Foreskin melanocyte (primary cell): ENCODE measurements at places on chromosomes 5 and 9.

DNA sequence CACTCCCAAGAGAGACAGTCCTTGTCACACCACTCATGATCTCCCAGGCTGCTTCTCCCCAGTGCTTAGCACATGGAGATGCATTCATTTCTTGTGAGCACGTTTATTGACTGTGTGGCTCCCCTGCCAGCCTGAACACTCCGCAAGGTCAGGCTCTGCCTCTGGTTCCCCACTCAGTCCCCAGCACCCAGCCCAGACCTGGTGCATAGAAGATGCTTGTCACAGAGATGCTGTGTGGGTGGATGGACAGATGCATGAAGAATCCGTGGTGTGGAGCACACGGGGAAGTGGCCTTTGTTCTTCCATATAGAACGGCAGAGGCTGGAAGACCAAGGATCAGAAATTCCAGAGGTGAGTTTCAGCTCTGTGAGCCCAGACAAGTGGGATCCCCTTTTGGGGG is 13.8 kb upstream of the CRB2 start:
- no peak for DNase-seq

GRCh38 chr9:138065287-138065686 is 187.7 kb downstream of the CACNA1B start:
- DNase-seq = no peak

GRCh38 chr9:100394816-100395215 is 32.1 kb upstream of the MSANTD3 start:
- DNase-seq = no peak

DNA sequence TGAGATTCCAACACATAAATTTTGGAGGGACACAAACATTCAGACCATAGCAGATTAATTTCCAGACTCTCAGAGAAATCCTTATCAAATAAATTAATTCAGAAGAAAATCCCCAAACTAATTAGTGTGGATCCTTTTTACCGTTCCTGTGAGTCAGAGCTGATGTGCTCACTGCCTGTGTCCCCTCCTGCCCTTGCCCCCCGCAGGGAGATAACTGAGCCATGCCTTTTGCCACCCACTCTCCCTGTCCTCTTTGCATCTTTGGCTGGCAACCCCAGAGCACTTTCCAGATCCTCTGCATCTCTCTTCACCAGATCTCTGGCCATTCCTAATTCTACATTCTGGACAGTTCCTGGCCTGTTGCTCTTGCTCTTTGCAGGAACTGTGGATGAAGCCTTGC is 135.4 kb upstream of the MAP1B start:
- DNase-seq = no peak

DNA sequence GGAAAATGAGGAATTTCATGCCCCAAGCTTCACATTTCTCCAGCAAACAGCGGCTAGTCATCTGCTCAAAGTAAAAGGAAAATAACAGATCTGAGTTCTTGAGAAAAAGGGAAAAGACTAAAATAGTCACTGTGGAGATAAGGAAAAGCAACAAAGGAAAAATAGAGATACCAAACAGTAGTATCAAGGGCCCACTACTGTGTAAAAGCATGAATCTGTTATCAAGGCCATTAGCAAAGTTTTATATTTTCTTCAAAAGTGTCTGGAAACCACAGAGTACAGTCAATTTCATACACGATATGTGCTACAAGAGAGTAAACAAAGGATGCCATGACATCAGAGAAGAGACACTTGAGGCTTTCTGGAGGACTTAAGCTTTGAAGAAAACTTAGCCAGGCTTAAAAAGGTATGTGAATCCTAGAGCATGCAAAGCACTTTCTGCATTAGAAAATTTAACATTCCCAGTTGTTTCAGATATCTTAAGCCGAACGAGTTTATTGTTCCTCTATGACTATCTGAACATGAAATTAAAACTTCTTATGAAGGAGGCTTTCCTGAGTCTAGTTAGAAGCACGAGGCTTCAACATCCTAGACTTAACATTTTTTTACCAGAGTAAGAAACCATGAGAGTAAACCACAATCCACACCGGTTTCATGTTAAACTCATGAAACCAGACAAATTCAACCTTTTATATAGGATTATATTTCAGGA is 1.2 kb downstream of the TTC33 start:
- no peak for DNase-seq

DNA sequence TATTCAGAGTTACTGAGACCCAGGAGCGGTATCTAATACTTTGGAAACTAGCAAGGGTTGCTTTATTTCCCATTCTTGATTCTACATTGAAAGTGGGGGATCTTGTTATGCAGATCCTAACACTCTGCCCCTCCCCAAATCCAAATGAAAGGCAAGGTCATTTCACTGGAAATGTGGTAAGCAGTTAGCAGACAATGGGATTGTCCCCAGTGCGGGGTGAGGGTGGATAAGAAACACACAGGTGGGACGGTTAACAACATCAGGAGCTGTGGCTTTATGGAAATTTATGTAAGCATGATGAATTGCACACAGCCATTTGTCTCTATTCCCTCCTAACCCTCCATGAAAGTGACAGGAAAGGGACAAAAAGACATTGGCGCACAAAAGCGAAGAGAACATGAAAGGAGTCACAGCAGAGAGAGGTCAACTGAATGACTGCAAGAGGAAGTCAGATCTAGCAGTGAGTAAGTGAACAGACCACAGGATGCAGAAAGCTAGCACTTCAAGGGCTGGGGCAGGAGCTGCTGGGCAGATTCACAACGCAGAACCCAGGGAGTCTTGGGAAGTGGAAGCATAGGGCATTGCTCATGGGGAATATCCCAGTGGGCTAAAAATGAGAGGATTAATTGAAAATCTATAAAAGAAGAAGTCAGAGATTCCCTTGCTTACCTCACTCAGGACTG is 184.4 kb downstream of the HSD17B3 start:
- DNase-seq = no peak

DNA sequence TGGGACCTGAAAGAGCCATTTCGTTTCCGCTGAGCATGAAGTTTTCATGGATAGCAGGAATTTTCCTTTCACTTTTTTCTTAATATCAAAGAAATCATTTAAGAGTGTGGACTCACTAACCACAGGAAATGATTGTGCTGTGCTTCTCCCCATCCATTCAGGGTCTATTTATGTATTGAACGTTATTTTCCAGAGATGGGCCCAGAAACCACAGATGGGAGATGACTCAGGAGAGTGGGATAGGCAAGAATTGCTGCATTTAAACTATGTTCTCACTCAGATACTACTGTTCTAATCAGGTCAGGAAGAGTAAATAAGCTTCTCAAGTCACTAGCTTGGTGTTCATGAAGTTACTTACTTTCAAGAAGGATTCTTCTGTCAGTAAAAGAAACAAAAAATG is 763.8 kb downstream of the DTWD2 start:
- DNase-seq = peak; percentile 80

DNA sequence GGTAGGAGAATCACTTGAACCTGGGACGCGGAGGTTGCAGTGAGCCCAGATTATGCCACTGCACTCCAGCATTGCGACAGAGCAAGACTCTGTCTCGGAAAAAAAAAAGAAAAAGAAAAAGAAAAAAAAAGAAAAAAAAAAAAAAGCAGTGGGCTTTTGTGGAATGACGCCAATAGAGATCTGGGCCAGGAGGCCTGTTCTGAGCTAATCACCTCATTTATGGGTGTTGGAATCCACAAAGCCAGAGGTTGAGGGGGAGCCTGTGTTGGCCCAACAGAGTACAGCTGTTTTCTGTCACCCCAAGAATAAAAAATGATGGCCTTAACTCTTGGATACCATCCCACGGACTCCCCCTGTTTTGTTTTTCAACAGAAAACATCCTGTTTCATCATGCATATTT is 18.5 kb downstream of the OSTF1 start:
- DNase-seq = no peak

GRCh38 chr5:142411656-142412425 is 87.0 kb upstream of the SPRY4 start:
- DNase-seq = no peak

- DNase-seq = no peak
These were observed 55.1 kb downstream of the C9orf152 start for GRCh38 chr9:110152704-110153374.

DNA sequence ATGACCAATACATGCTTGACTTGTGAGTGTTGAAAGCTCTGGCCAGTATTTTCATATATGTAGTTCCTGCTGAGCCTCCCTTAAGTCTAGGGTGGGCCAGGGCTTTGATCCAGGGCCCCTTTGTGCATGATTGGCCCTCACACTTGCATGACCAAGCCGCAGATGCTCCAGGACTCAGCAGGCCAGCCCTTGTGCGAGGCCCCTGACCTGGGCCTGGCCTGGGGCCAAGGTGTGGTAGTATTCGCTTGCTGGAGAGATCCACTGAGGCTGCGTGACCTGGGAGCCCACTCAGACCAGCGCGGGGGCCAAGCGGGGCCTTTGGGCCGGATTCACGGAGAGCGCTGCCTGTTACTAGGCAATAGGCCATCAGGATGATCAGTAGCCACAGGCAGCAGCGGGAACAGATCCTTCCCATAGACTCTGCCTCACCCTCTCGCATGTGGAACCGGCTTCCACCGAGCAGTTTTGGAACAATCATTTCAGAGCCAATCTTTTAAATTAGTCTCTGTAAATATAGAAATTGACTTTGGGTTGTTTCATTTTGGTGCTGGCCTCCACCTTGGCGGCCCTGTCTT is 79.0 kb upstream of the PTCH1 start:
- no peak for DNase-seq

GRCh38 chr9:114285166-114285867 is 37.6 kb upstream of the ORM1 start:
- DNase-seq = no peak
